ENCODE measurements at places on chromosomes 12 and 14.

DNA sequence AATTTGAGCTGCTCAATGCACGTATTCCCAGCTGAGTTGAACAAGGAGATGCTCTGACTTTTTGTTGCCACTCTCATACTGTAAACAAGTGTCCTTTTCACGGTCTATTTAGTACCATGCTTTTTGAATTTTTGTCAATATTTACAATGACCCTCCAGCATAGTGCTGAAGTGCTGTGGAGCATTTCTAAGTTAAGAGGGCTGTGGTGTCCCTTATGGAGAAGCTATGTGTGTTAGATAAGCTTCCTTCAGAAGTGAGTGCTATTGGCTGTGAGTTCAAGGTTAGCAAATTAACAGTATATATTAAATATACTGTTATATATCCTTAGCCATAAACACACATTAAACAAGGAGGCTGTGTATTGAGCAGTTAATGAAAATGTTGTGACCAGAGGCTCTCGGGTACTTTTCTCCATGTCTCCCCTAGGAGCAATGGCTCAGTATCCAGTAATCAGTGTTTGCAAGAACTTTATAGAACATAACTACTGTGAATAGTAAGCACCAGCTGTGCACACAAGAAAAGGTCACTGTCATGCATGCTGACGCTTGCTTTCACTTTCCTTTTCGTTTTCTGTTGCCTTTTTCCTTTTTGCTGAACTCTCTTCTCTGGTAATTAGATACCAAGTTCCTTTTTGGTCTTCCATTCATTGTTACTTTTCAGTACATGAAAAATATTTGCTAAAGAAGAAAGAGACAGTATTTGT is 187.2 kb upstream of the NEDD1 start:
- peak overlapping the region; percentile 90 for H3K4me3 ChIP-seq
- H3K36me3 ChIP-seq: peaks cover 4% of the 10 kb centered on the region
- H3K27me3 ChIP-seq: no peaks in the 10 kb centered on the region

DNA sequence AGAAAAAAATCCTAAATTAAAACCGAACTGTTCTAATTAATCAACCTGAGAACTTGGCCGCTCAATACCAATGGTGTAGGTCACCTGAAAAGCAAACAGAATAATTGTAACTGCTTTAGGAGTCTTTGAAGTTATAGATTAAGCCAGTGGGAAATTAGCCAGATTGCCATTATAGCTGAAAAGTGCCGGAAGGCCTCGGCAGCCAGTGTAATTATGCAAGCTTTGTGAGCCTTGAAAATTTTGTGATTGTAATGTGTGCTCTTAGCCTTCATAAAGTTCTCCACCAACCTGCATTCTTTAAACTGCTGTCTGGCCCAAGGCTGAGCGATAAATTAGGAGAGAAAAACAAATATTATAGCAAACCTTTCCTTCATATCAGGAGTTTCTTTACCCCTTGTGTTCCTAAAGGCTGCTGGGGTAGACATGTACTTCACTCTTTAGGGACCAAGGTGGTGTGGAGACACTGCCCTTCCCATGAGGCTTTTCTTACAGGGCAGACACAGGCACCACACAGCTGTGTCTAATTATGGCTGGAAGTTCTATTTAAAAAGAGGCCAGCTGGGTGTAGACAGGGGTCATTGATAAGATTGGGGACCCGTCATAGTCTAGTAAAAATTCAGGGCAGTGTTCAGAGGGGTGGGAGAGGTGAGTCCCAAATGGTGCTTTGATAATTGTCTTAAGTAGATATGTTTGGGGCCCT is 991.2 kb downstream of the FLRT2 start:
- H3K4me3 ChIP-seq: no peak overlapping the region
- H3K36me3 ChIP-seq: no peaks in the 10 kb centered on the region
- H3K4me1 ChIP-seq: no peaks in the 10 kb centered on the region
- no peak overlapping the region for H3K27ac ChIP-seq
- DNase-seq: no peak

DNA sequence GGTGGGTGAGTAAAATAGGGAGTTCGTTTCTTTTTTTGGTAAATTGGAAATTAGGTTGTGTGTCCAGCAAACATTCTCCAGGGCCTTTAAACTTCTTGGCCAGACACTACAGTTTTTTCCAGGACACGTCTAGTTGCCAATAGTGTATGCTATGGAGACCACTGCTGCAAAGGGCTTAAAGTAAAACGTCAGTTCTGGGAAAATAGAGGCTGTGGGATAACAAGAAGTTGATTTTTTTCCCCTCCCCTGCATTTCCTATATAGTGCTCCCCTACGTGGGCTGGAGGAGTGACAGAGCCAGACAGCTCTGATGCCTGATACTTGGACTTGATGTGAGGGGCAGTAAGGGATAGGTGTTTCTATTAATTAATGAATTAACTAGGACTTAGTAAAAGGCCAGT is 2.4 kb downstream of the ACVR1B start:
- no peak for DNase-seq
- H3K27ac ChIP-seq: no peak overlapping the region
- H3K4me1 ChIP-seq: peaks cover 22% of the 10 kb centered on the region

DNA sequence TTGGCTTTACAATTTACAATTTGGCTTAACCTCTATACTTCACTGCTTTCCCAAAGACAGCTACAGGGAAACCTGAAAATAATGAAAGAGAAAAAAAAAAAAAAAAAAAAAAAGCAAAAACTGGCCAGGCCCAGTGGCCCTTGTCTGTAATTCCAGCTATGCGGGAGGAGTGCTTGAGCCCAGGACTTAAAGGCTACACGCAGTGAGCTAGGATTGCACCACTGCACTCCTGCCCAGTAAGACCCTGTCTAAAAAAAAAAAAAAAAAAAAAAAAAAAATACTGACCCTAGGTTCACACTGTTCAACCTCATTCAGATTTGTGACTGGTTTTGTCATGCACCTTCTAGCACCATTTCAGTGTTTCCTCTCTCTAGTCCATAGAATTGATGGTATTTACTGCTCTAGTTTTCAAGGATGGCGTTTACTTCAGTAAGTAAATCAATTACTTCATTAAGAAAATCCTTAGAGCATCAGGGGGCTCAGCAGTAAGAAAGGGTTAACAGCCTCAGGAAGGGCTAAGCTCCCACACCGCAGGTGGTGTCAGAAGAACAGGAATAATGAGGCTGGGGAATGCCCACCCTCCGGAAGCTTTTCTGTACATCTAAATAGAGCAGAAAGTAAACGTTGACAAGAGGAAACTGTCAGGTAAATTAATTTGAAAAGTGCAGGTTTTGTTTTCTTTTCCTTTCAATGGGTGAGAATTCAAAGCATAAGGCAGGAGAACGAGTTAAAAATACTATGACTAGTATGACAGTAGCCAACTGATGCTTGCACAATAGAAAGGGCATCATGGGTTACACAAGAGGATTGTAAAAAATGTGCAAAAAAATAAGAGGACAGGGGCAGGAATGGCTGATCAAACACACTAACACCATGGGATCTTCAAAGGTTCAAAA is 115.0 kb upstream of the MDM1 start:
- H3K4me3 ChIP-seq: peak overlapping the region; percentile 75
- no peaks in the 10 kb centered on the region for H3K27me3 ChIP-seq
- H3K36me3 ChIP-seq: peaks cover 4% of the 10 kb centered on the region
- H3K4me1 ChIP-seq: peaks cover 74% of the 10 kb centered on the region
- peak overlapping the region; percentile 95 for H3K27ac ChIP-seq

DNA sequence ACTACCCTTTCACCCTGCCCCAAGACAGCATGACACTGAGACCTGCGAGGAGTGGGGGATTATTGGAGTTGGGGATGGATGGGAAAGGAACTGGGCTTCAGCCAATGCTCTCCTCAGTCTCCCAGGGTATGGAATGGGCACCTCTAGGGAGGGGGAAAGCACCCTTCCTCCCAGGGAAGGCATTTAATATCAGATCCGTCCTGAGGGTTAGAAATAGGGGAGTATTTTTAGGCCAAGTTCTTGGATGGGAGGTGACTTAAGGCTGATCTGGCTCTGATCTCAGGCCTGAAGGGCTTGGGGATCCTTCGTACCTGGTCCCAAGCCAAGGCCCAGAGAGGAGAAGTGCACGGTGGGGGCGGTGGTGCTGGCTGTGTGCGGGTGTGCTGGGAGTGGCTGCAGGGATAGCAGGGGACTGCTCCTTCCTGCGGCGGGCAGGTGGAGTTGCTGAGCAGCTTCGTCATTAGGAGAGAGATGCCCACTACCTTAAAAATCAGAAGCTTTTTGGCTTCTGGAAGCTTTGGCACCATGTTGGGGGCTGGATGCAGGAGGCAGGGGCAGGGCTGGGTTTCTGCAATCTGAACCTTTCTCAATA is 7.0 kb upstream of the CEBPE start:
- H3K36me3 ChIP-seq: no peaks in the 10 kb centered on the region
- peaks cover 11% of the 10 kb centered on the region for H3K4me1 ChIP-seq
- no peak overlapping the region for H3K4me3 ChIP-seq
- H3K27ac ChIP-seq: no peak overlapping the region
- no peak for DNase-seq

DNA sequence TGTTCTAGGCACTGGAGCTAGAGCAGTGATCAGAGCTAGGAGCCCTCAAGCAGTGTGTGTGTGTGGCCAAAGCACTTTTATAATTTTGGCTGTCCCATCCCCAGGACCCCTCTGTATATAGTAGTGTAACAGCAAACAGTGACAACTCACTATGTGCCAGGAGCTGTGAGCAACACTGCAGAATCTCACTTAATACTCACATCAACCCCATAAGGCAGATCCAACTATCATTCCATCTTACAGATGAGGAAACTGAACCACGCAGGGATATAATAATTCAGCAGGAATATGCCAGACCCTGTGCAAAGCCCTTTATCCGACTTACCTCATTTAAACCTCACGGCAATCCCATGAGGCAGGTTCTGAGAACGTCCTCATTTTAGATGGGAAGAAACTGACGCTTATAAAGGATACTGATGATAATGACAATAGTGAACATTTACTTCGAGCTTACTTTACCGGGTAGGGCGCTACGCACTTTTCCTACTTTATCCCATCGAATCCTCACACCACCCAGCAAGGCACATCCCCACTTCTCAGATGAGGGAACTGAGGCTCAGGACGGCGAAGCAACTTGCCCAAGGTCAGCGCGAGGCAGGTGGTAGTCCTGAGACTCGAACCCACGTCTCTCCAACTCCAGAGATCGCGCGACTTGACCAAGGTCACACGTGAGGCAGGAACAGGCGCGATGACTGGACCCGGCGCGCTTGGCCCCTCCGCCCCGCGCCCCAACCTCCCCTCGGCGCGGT is 687 bp downstream of the RAB35 start:
- no peaks in the 10 kb centered on the region for H3K27me3 ChIP-seq
- DNase-seq: no peak
- peaks cover 47% of the 10 kb centered on the region for H3K36me3 ChIP-seq
- H3K4me3 ChIP-seq: peak overlapping the region; percentile 71

Data from effector memory CD8-positive, alpha-beta T cell (primary cell).